ENCODE measurements at places on chromosomes 6 and 20.

GRCh38 chr6:146598772-146599405 lies at the start of gene ADGB:
Gene ADGB, plus strand, starts transcription at chr6:146598972. Its CDS starts 69 bp downstream, at chr6:146599041.
- DNase-seq, result peak; percentile 53

DNA sequence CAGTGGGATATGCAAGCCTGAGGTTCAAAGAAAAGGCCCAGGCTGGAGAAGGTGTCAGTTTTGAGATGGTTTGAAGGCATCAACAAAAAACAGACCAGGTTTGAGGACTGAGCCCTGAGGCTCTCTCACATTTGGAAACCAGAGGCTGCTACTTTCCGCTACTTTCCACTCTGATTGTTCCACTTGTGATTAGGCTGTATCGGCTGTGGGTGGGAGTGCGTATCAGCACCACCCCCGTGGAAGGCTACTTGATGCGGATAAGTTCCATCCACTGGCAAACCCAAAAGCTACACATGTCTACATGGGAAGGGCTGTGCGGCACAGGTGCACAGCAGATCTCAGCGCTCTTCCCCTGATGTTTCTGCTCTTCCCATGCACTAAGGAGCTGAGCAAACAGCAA lies 198.7 kb downstream of the GMPR start:
- no peak for DNase-seq

DNA sequence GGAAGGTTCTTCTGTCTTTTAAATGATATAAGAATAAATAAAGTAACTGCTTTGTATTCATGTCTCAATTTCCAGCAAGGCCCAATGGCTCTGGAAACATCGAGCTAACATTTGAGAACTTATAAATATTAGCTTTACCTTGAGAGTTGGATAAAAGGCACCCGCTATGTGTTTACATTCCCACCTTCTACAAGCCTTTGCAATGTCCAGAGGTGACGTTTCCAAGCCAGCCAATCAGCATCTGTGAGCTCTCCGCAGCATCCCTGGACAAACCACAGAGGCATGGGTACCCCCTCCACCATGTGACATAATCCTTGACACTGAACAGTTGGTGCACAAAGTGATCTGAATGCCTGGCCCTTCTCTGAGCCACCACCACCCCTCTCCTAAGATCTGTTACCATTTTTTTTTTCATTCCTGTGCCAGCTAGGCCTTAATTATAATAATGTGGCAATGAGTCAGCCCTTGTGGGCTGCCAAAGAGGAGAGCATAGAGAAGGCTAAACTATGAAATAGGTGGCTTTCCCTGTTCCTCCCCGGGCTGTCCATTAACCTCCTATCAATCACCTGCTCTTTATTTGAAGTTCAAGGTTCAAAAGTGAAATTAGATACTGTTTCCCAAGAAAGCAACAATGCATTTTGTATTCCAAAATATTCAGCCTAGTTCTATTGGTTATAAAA lies 4.1 kb downstream of the CBLN4 start:
- no peak for DNase-seq

DNA sequence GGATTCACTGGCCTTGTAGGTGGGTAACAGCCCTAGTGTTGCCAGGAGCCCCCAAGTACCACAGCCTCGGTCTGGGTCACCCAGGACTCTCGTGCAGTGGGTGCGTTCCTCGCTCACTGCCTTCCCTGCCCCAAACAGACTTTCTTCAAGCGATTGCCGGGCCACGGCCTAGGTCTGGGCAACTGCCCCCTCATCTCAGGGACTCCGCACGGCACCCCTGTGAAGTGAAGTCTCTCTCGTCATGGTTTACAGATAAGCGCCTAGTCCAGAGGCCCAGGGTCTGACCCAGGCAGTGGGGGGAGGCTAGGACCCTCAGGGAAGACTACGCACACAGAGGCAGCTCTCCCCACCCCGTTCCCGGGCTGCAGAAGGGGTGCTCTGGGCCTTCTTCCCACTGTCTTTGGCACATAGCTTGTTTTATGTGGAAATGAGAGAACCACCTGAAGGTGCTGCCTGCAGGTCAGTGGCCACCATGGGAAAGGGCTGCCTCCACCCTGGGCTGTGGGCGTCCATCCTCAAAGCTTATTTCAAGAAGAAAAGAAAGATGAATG lies 220.8 kb downstream of the ERMARD start:
- no peak for DNase-seq

GRCh38 chr6:80886475-80886874 lies 780.0 kb downstream of the BCKDHB start:
- no peak for DNase-seq

DNA sequence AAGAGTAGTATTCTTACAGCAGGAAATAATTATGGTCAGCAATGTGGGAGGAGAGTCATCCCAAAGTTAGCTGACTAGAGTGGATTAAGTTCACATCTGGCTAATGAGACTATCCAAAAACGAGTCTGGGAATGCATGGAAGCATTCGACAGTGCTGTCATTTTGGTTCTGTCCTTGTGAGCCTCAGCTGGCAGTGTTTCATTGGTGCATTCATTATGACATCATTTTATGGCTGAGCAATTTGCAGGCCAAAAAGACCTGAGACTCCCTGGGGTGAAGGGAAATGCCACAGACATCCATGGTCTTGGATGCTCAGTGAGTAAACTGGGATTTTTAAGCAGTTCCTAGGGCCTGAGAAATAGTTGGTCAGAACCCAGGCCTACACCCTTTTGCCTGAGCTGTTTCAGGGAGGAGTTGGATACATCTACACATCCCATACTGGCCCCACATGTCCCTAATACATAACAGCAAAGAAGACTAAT lies 196.4 kb upstream of the CCN2 start:
- DNase-seq, result peak; percentile 69

DNA sequence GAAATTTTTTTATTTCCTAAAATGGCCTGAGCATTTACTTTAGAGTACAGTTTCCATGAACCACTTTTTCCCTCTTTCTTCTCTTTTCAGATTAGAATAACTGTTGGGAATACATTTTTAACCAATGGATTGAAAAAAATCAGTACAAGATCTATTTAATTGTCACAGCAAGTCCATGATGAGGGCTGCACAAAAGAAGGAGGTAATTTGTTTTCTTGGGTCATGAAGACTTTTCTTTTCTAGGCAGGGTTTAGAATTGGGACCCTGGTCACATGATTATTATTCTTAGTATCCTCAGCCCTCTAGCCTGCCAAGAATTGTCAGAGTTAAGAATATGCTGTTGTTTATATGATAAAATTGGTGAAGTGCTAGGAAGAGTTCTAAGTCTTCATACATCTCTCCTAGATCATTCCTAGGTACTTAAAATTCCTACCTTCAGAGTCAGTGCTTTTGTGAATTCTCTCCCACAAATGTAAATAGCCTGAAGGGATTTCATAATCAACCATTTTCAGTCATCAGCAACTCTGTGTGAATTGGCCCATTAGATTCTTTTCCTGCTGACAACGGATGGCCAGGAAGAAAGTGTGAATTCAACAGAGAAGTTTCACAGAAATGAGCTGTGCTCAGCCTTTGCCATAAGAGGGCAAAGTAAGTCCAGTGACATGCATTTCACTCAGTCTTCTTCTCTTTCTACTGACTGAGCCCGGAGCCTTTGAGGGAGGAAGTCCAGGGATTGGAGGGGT lies 32.4 kb upstream of the TPBG start:
- peak; percentile 41 for DNase-seq

GRCh38 chr6:15523679-15524630 lies 138.9 kb downstream of the DTNBP1 start:
- DNase-seq, result no peak

- DNase-seq, result no peak
Measured at GRCh38 chr6:72389698-72390097, 232.2 kb upstream of the KCNQ5 start.

GRCh38 chr20:61932711-61933480 lies 132.8 kb downstream of the TAF4 start:
- DNase-seq, result no peak

GRCh38 chr6:37205175-37205996 lies 35.4 kb downstream of the PIM1 start:
- no peak for DNase-seq

GRCh38 chr20:42576167-42576566 lies 613.5 kb downstream of the PTPRT start:
- no peak for DNase-seq
